ENCODE measurements at places on chromosomes 5 and 9. TPM values are rescaled to one million over a fixed set of nuclear protein-coding genes. Genes with fewer than 3 reads are reported as not detected.

Gene PCDHGA1
- 0.10 TPM for polyA plus RNA-seq

Gene ANKRD18B
- polyA plus RNA-seq: 0.48 TPM

Gene MLANA
- not detected for polyA plus RNA-seq

Gene AMBP
- polyA plus RNA-seq: 1.8 TPM

DNA sequence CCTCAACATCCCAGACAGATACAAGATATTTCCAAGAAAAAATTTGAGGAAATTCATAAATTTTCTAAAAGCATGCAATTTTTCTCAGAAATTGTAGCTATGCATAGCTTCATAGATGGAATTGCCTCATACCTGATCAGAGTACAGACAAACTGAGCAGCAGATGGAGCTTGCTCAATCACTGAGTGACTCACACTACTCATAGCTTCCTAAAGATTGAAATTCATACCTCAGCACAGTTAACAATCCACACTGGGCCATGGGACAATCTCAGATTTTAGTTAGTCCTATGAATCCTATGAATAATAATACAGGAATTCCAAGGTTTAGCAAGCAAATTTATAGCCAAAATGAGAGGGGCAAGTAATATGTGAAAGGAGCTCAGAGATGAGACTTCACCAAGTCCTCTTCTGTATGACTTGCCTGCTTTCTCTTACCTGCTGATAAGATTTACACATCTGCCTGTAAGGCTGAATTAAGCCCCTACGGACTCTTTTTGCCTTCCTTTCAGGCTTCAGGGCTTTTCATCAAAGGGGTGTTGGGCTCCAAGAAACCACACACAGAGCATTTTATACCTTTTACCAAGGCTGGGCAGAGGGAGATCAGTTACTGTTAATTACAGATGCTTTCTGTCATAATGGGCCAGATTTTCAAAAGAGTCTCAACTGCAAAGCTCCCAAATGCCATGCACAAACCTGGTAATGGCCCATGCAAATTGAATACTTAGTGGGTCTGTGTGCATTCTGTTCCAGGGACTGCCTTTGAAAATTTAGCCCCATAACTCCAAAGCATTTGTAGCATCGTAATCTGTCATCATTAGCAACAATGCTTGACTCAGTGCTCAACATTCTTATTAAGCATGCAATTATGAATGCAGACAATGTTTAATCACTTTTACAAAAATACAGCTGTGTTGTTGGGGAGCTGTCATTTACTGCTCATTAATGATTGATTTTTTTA, 439.3 kb downstream of the DTWD2 start:
- DNase-seq: peak; percentile 44
- no peak overlapping the region for H3K4me3 ChIP-seq
- H3K27me3 ChIP-seq: no peaks in the 10 kb centered on the region
- no peaks in the 10 kb centered on the region for H3K4me1 ChIP-seq
- H3K36me3 ChIP-seq: no peaks in the 10 kb centered on the region
- no peak overlapping the region for H3K27ac ChIP-seq

DNA sequence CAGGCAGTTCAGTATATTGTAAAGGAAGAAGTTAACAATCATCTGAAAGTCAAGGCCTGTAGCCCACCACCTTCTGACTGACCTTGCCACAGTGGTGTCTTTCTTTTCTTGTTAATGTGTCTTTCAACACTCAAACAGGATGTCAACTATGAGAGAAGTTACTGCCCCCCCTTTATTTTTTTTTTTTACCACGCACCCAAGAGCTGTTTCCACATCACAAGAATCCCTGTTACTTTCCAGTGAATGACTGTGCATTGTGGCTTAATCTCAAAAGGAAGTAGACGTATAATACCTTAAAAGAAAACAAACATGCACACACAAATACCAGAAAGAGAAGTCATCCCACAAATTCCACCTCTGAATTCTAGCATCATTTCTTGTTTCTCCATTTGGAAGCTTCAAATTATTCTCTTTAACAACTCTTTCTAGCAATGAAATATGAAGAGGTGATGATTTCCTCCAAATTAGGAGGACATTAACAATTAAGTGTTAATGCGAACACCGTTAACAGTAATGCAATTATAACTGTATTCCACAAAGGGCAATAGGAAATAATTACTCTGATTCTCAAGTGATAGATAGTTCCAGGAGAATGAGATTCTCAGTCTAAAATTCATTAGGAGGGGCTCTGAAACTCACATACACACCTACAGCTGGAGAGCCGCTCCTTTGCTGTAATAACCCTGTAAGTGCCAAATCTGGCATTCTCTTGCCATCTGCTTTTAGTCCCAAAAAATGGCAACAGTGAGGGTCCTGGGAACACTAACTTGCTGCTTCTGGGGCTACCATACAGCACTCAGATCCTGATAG, 201.0 kb downstream of the EFNA5 start:
- no peaks in the 10 kb centered on the region for H3K36me3 ChIP-seq
- no peak overlapping the region for H3K4me3 ChIP-seq
- H3K27me3 ChIP-seq: no peaks in the 10 kb centered on the region
- no peak for DNase-seq
- H3K4me1 ChIP-seq: no peaks in the 10 kb centered on the region
- H3K27ac ChIP-seq: no peak overlapping the region

- H3K36me3 ChIP-seq: no peaks in the 10 kb centered on the region
- no peaks in the 10 kb centered on the region for H3K27me3 ChIP-seq
- no peak overlapping the region for H3K27ac ChIP-seq
- DNase-seq: no peak
Measured at GRCh38 chr9:94081435-94081834, 2.8 kb upstream of the PTPDC1 start.

DNA sequence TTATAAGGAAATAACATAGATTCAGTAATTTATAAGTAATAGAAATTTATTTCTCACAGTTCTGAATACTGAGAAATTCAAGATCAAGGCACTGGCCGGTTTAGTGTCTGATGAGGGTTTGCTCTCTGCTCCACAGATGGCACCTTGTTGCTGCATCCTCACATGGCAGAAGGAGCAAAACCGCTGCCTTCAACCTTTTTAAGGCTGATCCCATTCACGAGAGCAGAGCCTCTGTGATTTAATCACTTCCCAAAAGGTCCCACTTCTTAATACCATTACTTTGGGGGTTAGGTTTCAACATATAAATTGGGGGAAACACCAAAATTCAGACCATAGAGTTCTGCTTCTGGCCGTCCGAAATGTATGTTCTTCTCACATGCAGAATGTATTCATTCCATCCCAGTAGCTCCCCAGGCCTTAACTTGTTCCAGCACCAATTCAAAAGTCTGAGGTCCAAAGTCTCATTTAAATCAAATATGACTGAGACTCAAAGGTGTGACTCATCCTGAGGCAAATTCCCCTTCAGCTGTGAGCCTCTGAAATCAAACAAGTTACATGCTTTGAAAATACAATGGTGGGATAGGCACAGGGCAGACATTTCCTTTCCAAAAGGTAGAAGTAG, 30.6 kb downstream of the BAAT start:
- no peak overlapping the region for H3K4me3 ChIP-seq
- no peak overlapping the region for H3K27ac ChIP-seq
- peaks cover 8% of the 10 kb centered on the region for H3K4me1 ChIP-seq
- DNase-seq: peak; percentile 92
- no peaks in the 10 kb centered on the region for H3K27me3 ChIP-seq
